NCI-H1092 treated with DMSO at 0.1 percent for 48 hours (cell line): ENCODE measurements at places on chromosomes 5 and 9.

GRCh38 chr5:77171141-77171910 lies 39.2 kb upstream of the PDE8B start:
- DNase-seq = no peak

- DNase-seq = no peak
These were observed 97.3 kb downstream of the ANKRD18A start for GRCh38 chr9:38523121-38523520.

GRCh38 chr5:15717001-15717400 lies 217.0 kb downstream of the FBXL7 start:
- DNase-seq = no peak

DNA sequence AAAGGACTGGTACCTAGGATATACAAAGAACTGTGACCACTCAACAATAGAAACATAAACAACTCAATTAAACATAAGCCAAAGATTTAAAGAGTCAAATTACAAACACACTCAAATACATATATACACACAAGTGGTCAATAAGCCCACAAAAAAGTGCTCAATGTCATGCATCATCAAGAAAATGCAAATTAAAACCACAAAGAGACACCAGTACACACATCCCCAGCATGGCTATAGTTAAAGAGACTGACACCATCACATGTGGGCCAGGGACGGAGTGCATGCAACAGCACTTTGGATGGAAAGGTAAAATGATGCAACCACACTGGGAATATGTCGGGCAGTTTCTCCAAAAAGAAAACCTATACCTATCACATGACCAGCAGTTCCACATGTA lies 89.7 kb downstream of the CAAP1 start:
- DNase-seq = no peak

DNA sequence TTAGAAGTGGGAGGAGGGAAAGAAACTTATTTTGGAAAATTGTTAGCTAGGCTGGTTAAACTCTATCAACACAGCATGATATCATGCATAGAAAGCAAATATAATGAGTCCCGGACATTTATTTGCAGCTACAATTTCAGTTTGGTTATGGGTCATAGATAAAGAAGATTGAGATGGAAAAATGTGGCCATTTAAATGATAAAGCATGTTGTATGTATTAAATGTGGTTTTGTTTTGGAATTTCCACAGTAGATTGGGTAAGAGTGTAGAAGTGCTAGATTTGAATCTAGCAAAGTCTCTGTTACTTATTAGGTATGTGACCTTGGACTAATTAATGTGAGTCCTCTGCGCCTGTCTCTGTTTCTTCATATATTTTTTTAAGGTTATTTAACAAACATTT lies 217.4 kb downstream of the KDM4C start:
- no peak for DNase-seq

DNA sequence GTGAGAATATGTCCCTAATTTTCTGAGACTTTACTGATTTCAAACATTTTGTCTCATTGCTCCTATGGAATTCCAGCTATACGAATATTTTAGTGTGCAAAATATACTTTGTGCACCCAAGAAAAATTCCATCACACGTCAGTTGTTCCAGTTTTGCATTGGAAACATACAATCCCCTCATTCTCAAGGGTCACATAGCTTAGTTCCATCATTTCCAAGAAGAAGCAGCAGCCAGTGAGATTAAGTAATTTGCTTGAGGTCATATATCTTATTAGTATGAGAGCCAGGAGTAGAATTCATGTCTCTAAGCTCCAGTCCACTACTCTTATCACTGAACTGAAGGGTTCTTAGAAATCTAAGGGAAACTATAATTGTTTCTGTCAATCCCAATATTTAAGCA lies 746.7 kb upstream of the C9orf72 start:
- no peak for DNase-seq

DNA sequence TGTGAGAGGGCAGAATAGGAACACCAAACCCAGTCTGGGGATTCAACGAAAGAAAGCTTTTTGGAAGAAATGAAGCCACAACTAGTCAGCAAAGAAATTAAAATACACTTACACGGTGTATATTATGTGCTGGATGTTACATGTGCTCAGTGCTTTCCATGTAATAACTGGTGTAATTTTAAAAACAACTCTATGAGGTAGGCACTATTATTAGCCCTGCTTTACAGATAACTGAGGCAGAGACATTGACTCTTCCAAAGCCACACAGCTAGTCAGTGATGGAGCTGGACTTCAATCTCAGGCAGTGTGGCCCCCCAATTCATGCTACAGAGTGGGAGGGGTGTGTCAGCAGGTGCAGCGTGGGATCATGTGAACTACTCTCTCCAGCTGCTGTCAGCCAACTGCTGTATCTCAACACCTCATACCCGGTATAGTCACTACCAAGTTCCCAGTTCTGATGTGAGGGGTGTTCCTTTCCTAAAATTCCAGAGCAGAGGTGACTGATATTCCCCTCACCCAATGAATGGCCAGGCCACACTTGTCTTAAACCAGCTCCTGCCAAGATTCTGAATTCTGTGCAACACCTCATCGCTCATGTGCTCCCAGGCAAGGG lies 33.8 kb upstream of the TJP2 start:
- no peak for DNase-seq

GRCh38 chr5:84536797-84537196 lies 152.1 kb upstream of the EDIL3 start:
- DNase-seq = no peak

DNA sequence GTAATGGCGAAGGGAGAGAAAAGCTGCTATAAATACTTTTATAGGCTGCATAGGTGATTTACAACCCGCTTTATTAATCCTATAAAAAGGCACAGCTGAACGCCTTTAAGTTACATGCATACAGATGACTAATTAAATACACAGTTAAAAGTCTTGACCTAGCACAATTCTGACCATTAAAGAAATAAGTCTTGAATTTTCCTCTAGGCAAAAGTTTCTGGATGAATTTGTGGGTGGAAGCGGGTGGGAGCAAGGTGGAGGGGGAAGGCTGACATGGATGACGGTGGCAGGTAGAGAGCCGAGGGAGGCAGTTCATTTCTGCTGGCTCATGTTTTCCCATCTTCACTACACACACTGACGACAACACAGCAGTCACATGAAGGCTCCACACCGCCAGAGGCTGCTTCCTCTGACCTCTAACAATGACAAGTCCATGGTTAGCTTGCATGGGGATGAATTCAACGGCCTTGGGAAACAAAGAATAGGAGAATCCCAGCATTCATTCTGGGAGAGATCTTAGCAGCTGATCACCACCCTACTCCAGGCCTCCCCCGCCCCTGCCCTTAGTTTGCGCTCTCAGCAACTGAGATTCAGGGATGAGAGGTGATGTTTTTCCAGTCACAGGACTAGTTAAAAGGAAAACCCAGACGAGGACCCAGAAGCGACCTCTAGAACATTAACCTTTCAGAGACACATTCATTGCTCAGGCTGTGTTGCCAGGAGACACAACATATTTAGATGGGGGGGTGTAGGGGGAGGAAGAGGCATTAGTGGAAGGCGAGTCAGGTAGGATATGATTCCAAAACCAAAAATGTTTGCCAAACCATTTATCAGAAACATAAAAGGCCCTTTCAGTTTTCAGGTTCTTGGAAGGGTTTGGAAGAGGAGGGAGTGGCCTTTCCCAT lies 329.3 kb downstream of the PIK3R1 start:
- DNase-seq = no peak

GRCh38 chr5:33675958-33676464 lies 215.8 kb downstream of the ADAMTS12 start:
- DNase-seq = no peak

DNA sequence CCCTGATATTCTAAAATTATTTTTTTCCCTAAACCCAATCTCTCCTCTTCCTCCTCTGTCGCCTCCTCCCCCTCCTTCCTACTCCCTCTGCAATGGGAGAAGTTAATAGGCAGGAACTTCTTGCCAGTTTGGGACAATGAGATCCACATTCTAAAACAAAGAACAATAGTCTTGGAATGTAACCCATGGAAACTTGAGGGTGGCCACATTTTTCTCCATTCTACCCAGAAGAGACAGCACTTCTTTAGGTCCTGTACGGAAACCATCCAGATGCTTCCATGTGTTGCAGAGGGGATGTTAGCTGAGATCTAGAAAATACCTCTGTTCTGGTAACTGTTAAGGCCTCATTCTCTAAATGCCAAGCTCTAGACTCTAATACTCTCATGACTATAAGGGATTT lies 10.0 kb downstream of the SPARC start:
- DNase-seq = no peak

GRCh38 chr5:23169660-23170416 lies 316.7 kb upstream of the CDH12 start:
- DNase-seq = no peak

GRCh38 chr9:36793277-36793676 lies 220.6 kb downstream of the MELK start:
- no peak for DNase-seq

DNA sequence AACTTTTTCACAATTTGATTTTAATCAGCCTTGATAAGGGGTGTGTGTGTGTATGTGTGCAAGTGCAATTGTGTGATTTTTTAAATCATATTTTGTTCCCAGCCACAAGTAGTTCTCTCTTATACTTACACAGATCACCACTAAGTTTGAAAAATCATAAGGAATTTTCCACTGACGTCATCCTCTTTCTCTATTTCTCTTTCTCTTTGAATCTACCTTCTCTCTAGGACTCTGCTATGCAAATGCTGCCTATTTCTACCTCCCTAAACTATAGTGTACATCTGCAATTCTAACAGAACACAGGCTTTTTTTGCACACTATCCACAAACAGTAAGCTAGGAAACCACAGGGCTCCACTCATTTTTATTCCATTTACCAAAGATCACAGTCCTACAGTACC lies 254.6 kb upstream of the CYLC2 start:
- DNase-seq = no peak

GRCh38 chr9:77647267-77648233 lies 572 bp downstream of the GNA14 start:
- DNase-seq = no peak

DNA sequence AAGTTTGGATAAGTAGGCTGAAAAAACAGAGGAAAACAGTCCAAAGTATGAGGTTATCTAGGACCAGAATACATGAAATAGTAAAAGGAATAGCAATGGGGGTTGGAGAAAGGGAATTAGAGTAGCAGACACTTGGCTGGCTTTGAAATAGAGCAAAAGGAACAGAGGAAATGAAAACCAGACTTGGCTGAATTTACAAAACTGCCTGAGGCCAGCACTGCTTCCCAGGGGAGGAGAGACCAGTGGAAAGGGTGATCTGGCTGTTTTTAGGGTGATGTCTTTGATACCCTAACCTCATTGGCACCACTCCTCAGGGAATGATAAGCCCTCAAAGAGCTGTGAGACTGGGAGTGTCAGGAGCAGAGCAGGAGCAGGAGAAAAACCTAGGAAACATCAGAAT lies 413.4 kb upstream of the SLC30A5 start:
- DNase-seq = no peak

DNA sequence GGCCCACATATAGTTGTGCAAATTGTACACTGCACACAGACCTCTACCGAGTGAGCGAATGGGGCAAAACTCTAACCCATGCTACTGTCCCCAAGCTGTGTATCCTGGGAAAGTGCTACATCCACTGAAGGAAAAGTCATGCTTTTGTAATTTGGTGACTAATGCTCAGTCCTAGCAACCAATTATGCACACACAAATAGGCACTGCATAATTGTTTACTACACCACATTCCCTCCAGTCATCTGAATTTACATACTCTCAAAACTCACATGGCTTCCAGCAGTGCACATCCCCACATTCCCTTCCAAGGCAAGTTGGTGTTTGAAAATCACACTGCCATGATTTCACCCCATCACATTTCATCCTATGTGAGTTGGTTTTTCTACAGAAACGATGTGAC lies 125.9 kb upstream of the OSMR start:
- no peak for DNase-seq

DNA sequence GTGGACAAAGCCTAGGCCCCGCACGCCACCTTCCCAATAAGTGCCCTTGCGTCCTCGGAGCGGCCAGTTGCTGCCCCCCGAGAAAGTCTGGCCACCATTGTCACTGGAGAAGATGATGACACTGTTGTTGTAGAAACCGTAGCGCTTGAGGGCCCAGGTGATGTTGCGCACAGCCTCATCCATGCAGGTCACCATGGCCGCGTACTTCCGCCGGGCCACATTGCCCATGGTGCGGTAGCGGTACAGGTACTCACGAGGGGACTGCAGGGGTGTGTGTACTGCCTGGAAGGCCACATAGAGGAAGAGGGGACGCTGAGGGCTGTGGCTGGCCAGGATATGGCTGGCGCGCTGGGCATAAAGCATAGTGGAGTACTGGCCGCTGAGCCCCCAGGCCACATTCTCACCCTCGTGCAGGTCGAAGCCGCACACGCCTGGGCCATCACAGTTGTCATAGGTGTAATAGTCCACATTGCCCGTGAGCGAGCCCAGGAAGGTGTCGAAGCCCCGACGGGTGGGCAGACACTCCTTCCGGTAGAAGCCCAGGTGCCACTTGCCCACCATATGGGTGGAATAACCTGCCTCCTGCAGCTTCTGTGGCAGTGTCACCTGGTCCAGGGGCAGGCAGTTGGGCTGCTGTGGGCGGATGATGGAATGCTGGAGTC lies 4.6 kb downstream of the ARSI start:
- no peak for DNase-seq

DNA sequence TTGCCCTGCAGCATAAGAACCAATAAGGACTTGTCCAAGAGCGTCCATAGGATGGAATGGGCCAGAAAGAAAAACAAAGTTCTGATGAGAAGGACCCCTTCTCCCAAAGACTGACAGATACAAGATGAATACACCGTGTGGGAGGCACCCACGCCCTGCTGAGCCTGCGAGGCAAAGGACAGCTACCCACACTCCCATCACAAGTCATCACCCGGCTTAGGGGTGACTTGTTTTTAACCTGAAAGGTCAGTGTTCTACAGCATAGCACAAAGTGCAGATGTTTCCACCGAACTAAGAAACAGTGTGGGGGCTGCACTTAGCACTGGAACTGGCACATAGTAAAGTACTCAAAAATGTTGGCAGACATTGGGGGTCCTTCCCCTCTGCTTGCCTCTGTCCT lies 13.9 kb downstream of the TNIP1 start:
- no peak for DNase-seq

DNA sequence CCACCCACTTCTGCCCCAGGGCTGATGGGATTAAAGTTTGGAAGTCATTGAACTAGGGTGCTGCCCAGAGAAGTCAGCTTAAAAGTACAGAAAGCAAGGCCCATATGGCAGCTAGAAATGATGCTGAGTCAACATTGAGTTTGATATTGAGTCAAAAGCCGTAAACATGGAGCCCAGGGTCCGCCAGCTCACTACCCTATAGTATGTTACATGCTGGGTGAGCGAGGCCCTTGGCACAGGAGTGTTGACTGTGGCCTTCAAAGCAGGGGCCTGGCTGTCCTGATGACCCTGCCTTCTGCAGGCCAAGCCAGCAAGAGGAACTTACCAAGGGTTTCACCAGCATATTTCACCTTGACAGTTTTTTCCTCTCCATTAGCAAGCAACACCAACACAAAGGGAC lies 222.5 kb downstream of the GRIA1 start:
- DNase-seq = no peak

DNA sequence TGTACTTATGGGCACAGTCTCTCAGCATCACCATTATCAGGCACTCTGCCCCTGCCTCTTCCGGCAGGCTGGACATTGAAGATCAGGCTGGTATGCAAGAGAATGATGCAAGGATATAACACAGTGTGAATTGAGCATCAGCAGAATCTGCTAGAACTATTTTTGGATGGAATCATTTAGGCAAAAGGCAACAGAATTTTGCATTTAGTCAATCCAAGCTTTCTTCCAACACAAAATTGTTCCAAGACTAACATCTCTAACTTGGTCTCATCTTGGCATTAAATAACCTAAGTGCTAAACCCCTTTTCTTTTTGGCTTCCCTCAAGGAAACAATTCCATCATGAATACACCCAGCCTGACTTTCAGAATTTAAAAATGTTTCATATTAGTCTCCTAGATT lies 339.9 kb downstream of the PRELID2 start:
- DNase-seq = no peak

- no peak for DNase-seq
These were observed 197.1 kb upstream of the TBCA start for GRCh38 chr5:77973253-77973609.
